Neural progenitor cell (in vitro differentiated cells): ENCODE measurements at places on chromosomes 4 and X.

DNA sequence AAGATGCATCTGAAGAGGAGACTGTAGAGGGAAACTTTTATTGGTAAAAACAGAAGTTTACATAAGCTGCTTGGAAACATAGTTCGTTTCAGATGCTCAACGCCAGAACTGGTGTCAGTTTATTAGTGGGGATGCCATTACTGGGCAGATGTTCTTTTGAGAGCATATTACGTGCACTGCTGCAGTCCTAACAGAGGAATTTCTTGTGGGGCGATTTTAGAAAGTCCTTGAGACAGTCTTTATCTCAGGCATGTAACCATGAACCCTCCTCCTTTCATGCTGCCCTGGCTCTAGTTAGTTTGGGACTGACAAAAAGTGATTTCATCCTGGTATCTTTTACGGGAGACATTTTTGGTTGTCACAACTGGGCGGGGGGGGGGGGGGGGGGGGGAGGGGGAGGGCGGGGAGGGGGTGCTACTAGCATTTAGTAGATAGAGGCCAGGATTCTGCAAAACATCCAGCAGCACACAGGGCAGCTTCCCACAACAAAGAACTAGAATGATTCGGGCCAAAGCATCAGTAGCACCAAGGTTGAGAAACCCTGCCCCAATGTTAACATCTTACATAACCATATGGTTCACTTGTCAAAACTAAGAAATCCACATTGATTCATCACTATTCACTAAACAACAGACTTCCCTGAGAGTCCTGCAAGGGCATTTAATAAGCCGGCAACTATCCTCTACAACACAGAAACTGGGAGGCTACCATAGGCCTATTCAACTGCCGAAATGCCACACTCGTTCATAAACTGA is 118.6 kb upstream of the FTHL17 start:
- H3K4me1 ChIP-seq, result no peaks in the 10 kb centered on the region
- no peak overlapping the region for H3K27ac ChIP-seq
- H3K36me3 ChIP-seq, result no peaks in the 10 kb centered on the region
- DNase-seq, result no peak
- H3K27me3 ChIP-seq, result no peaks in the 10 kb centered on the region

GRCh38 chr4:121119715-121120114 is 44.4 kb downstream of the TNIP3 start:
- no peaks in the 10 kb centered on the region for H3K27me3 ChIP-seq
- H3K27ac ChIP-seq, result no peak overlapping the region

DNA sequence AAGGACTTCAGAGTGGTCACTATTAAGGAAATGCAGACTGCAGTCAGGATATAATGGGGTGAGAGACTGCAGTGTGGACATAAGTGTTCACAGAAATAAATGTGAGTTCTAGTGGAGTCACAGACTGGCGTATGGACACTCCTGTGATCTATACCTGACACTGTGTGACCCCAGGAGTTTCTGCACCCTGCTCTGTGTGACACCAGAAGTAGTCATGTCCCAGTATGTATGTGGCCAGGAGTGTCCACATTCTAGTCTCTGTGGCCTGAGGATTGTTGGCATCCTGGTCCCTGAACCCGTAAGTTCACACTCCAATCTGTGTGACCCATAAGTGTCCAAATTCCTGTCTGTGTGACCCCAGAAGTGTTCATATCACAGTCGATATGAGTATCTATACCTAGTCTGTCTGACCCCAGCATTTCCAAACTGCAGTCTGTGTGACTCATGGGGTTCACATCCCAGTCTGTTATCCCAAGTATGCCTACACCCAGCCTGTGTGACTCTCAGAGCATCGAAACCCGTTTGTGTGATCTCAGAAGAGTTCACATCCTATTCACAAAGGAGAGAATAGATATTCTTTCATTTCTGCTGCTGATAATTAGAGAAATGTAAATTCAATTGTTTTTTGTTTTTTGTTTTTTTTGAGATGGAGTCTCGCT is 16.3 kb downstream of the WDR13 start:
- H3K27me3 ChIP-seq, result no peaks in the 10 kb centered on the region
- H3K4me3 ChIP-seq, result no peak overlapping the region
- H3K36me3 ChIP-seq, result no peaks in the 10 kb centered on the region
- H3K27ac ChIP-seq, result no peak overlapping the region
- DNase-seq, result no peak
- no peaks in the 10 kb centered on the region for H3K4me1 ChIP-seq

GRCh38 chr4:16617435-16617834 is 281.0 kb downstream of the LDB2 start:
- DNase-seq, result no peak
- no peak overlapping the region for H3K4me3 ChIP-seq
- H3K4me1 ChIP-seq, result no peaks in the 10 kb centered on the region
- no peaks in the 10 kb centered on the region for H3K36me3 ChIP-seq
- no peaks in the 10 kb centered on the region for H3K27me3 ChIP-seq

DNA sequence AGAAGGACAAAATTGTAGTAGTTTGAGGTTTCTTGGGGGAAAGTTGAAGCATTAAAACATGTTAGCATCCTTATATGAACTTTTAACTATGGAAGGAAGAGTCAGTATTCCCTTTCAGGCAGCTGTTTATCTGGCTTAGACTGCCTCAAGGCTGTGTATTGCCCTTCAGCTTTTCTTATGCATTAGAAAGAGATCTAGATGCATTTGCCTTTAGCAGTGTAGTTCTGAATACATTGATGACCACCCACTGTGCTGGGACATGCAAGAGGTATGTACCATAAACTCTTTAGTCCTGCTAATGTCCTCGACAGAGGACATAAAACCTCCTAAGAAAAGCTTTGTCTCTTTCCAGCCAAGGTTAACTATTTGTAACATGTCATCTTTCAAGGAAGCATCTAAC is 2.9 kb downstream of the FAM200B start:
- no peaks in the 10 kb centered on the region for H3K27me3 ChIP-seq
- H3K36me3 ChIP-seq, result no peaks in the 10 kb centered on the region
- H3K27ac ChIP-seq, result no peak overlapping the region
- H3K4me3 ChIP-seq, result no peak overlapping the region

DNA sequence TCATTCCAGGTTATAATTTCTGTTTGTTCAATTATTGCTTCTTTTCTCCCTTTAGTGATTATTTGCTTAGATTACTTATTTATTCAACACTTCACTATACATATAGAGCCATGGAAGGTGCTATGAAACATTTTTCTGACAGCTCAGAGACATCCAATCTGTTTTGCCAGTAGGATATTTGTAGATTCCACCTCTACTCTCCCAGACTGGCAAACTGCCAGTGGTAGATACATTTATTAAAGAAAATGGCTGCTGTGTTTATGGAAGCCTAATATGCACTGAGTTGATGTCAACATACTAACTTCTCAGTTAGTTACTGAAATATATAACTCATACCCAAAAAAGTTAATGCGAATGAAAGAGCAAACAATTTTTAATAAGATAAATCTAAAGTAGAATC is 348.6 kb downstream of the TRAM1L1 start:
- no peaks in the 10 kb centered on the region for H3K27me3 ChIP-seq
- H3K4me1 ChIP-seq, result no peaks in the 10 kb centered on the region

DNA sequence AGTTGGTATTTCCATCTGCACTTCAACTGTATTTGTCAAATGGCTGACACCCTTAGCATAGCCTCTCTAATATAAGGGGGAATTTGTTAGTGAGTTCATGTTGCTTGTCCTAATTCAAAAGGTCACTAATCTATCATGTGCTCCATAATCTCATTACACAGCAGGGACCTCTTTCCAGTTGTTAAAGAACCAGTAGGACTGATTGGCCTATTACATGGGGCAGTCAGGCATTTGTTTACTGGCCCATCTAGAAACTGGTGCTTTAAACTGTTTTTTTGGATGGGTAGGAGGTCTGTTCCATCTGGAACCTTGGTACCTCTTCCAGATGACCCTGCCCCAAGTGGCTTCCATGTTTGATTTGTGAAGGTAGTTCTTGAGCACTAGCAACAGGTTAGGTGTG is 11.4 kb downstream of the ANK2 start:
- H3K4me1 ChIP-seq, result peaks cover 82% of the 10 kb centered on the region
- peak; percentile 84 for DNase-seq
- H3K36me3 ChIP-seq, result no peaks in the 10 kb centered on the region

DNA sequence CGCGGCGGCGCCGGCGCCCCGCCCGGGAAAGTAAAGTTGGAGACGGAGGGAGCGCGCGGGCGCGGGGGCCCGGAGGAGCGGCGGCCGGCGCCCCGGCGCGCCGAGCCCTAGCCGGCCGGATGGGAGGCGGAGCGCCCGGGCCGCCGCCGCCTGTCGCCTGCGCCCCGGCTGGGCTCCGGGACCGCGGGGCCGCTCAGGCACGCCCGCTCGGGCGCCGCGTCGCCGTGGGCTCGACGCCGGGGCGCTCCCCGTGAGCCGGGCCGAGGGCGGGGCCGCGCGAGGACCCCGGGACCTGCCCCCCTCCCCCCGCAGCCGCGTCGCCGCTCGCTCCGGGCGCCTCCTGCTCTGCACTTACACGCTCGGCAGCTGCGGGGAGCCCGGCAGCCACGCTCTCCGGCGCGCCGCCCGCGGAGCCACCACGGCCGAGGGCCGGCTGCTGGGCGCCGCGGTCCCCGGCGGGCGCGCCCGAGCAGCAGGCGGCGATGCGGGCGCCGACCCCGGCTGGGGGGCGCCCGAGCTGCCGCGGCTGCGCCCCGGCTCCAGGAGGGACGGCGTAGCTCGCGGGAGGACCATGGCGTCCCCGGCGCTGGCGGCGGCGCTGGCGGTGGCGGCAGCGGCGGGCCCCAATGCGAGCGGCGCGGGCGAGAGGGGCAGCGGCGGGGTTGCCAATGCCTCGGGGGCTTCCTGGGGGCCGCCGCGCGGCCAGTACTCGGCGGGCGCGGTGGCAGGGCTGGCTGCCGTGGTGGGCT is at the start of gene ADRA2C:
TSS of gene ADRA2C (plus strand) at position 350 of the 749 bp plus-strand sequence. CDS start at position 572, 222 bp downstream.
- no peaks in the 10 kb centered on the region for H3K36me3 ChIP-seq
- H3K4me1 ChIP-seq, result peaks cover 11% of the 10 kb centered on the region
- H3K27ac ChIP-seq, result no peak within 1 kb of the TSS
- peaks cover 56% of the 10 kb centered on the region for H3K27me3 ChIP-seq

- no peaks in the 10 kb centered on the region for H3K36me3 ChIP-seq
- no peaks in the 10 kb centered on the region for H3K27me3 ChIP-seq
- DNase-seq, result peak; percentile 87
- H3K4me3 ChIP-seq, result peak overlapping the region; percentile 65
Measured at GRCh38 chr4:15479089-15479912, 9.6 kb downstream of the CC2D2A start.

- no peak for DNase-seq
- H3K36me3 ChIP-seq, result no peaks in the 10 kb centered on the region
- no peaks in the 10 kb centered on the region for H3K4me1 ChIP-seq
Measured at GRCh38 chrX:74405973-74406489, 15.3 kb upstream of the SLC16A2 start.

DNA sequence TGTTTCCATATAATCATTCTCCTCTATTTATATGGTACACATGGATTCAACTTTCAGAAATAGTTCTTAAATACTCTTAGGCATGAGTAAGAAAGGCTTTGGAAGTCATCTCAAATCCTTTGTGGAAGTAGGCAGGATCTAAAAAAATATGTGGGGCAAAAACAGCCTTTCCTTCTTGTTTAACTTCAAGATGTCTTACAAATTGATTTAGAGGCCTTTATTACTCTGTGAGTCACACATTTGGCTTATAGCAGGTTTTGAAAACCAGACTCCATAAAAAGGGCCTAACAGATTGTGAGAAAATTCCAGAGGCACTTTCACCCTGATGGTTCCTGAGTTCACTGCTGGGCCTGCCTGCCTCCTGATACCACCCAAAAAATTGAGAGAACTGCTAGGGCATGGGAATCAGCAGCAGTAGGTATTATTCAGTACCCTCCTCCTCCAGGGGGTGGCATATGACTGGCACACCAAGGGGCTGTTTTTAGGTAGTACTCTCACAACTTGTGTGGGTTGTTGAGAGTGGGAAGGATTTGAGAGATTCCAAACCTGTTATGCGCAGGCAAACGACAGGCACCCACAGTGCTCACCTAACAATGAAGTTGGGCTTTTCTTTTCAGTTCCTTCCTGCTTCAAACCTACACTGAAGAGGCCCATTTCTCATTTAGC is 162.7 kb upstream of the MBNL3 start:
- no peak overlapping the region for H3K4me3 ChIP-seq
- H3K27ac ChIP-seq, result no peak overlapping the region
- H3K4me1 ChIP-seq, result peaks cover 12% of the 10 kb centered on the region
- no peaks in the 10 kb centered on the region for H3K36me3 ChIP-seq
- no peak for DNase-seq

- no peaks in the 10 kb centered on the region for H3K27me3 ChIP-seq
- H3K4me3 ChIP-seq, result no peak overlapping the region
- H3K4me1 ChIP-seq, result peaks cover 13% of the 10 kb centered on the region
- no peak overlapping the region for H3K27ac ChIP-seq
- no peaks in the 10 kb centered on the region for H3K36me3 ChIP-seq
- no peak for DNase-seq
Measured at GRCh38 chr4:38310446-38311043, 350.3 kb downstream of the PTTG2 start.

DNA sequence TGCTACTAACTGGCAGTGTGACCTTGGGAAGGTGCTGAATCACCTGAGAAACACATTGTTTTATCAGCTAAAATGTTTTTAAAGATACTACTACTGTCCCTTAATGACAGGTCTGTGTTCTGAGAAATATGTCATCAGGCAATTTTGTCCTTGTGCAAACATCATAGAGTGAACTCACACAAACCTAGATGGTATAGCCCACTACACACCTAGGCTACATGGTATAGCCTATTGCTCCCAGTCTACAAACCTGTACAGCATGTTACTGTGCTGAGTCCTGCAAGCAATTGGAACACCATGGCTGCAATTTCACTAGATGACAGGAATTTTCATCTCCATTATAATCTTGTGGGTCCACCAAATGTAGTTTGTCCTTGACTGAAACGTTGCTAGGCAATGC is 101.3 kb upstream of the GUCY1A1 start:
- no peak overlapping the region for H3K4me3 ChIP-seq
- H3K4me1 ChIP-seq, result no peaks in the 10 kb centered on the region
- no peaks in the 10 kb centered on the region for H3K36me3 ChIP-seq
- no peak overlapping the region for H3K27ac ChIP-seq

GRCh38 chrX:9498236-9498635 is 33.4 kb downstream of the TBL1X start:
- no peak overlapping the region for H3K4me3 ChIP-seq
- H3K36me3 ChIP-seq, result no peaks in the 10 kb centered on the region
- H3K27ac ChIP-seq, result no peak overlapping the region
- H3K27me3 ChIP-seq, result no peaks in the 10 kb centered on the region

DNA sequence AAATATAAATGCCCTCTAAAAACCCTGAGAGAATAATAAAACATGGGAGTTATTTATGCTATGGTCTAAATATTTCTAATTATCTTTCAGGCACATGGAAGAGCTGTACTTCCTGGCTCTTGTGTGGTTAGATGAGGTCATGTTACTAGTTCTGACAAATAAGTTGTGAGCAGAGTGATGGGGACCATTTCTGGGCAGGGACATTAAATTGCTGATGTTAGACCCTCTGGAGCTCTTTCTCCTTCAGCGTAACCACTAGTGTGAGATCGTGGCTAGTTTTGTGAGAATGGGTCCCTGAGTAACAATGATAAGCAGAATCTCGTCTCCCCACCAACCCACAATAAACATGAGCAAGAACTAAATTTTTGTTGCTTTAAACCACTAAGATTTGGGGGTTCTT is 108.0 kb downstream of the MAML3 start:
- no peak for DNase-seq
- no peaks in the 10 kb centered on the region for H3K27me3 ChIP-seq
- no peak overlapping the region for H3K27ac ChIP-seq
- H3K36me3 ChIP-seq, result no peaks in the 10 kb centered on the region
- H3K4me1 ChIP-seq, result peaks cover 52% of the 10 kb centered on the region

GRCh38 chr4:113411496-113411938 is 350.0 kb downstream of the CAMK2D start:
- no peaks in the 10 kb centered on the region for H3K36me3 ChIP-seq
- H3K27ac ChIP-seq, result no peak overlapping the region
- no peaks in the 10 kb centered on the region for H3K27me3 ChIP-seq
- H3K4me3 ChIP-seq, result no peak overlapping the region
